Activated naive CD4-positive, alpha-beta T cell (primary cell): ENCODE measurements at places on chromosomes 6 and 20.

DNA sequence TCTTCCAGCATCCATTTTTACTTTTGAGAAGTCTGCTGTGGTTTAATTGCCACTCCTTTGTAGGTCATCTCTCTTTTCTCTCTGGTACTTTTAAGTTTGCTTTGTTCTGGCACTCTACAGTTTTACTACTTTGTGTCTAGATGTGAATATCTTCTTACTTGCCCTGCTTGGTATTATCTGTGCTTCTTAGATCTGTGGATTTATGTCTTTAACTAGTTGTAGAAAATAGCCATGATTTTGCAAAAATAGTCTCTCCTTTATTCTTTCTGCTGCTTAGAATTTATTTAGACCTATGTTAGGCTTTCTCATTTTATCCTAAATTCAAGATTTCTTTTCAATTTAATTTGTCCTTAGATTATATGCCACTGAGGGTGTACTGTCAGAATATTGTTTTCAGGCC is 5.2 kb upstream of the MAK start:
- no peak for DNase-seq

GRCh38 chr20:54772893-54773642 is 297.7 kb downstream of the DOK5 start:
- no peak for DNase-seq

DNA sequence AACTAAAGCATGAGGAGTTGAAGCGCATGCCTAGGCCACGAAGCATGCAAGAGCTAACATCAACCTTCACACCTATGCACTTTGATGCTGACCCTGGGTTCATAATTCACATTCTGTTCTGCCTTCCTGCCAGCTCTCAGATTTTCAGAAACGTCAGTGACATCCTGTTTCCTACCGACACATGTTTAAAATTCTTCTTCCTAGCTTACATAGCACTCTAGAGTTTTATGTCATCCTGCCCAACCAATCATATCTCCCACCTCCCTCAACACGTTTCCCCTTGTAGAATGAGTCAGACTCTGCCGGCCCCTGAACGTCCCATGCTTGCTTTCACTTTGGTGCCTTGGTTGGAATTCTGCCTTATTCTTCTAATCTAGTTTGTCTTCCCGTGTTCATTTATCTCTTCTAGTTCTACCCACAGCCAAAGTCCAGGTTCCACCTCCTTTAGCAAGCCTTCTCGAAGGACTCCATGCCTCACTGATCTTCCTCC is 97.2 kb upstream of the MAP7 start:
- no peak for DNase-seq

- no peak for DNase-seq
Observed at GRCh38 chr6:149480502-149481280, 4.1 kb downstream of the ZC3H12D start.

DNA sequence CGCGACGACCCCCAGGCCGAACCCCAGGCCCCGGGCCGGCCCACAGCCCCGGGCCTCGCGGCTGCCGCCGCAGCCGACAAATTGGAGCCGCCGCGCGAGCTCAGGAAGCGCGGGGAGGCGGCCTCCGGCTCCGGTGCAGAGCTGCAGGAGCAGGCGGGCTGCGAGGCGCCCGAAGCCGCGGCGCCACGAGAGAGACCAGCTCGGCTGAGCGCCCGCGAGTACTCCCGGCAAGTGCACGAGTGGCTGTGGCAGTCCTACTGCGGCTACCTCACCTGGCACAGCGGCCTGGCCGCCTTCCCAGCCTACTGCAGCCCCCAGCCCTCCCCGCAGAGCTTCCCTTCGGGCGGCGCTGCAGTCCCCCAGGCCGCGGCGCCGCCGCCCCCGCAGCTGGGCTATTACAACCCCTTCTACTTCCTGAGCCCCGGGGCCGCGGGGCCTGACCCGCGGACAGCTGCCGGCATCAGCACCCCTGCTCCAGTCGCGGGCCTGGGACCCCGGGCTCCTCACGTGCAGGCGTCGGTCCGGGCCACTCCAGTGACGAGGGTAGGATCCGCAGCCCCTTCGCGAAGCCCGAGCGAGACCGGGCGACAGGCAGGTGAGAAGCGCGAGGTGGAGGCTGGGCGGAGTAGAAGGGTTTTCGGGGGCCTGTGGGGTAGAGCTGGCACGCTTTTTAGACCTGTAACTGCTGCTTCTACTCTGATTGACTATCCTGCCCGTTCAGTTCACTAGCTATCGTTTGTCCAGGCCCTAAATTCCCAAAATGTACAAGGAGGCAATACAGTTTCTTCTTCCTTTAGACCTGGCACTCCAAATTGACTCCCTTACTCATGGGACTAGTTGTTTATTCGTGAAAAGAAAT is 654 bp downstream of the FAM8A1 start:
- peak; percentile 58 for DNase-seq

DNA sequence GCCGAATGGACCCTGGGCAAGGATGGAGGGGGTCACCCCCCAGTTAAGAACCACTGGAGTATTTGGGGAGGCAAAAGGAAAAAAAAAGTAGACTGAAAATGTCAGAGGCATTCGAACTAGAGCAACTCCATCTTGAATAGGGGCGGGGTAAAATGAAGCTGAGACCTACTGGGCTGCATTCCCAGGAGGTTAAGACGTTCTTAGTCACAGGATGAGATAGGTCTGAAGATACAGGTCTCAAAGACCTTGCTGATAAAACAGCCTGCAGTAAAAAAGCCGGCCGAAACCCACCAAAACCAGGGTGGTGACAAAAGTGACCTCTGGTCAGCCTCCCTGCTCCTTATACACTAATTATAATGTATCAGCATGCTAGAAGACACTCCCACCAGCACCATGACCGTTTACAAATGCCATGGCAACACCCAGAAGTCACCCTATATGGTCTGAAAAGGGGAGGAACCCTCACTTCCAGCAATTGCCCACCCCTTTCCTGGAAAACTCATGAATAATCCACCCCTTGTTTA is 70.4 kb upstream of the KCNG1 start:
- DNase-seq, result no peak

- DNase-seq, result no peak
Observed at GRCh38 chr20:59733351-59733750, 129.0 kb downstream of the PHACTR3 start.

DNA sequence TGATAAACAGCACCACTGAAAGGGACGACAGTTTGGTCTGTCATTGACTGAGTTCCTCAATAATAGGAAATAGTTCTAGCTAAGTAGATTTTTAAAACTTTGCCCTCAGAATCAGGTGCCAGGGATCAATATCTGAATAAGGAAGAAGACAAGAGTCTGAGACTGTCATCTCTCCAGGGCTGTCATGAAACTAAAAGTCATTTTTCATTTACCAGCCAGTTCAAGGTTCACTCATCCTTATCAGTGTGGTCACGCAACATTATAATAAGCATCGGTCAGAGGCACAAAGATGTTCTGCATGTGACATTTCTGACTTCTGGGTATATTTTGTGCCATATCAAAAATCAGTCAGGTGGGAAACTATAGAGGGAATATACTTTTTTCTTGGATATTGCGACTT is 52.5 kb upstream of the E2F3 start:
- DNase-seq, result no peak

- DNase-seq, result no peak
Observed at GRCh38 chr20:5844063-5844681, 94.0 kb downstream of the SHLD1 start.

DNA sequence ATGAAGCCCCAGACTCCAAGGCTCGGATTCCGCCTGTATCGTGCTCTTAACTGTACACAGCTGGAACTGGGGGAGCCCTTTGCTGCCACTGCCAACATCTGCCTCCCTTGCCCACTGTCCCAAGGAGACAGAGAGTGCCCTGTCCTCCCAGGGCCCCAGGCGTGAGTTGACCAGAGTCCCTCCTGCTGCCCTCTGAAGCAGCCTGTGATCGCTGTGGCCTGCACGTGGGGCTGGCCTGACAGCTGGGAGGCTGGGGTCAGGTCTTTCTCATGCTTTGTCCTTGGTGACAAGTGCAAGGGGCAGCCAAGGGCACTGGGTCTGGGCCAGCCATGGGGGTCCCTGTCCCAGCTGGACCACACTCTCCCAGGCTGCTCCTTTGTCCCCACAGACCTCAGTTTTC is 44.3 kb downstream of the KIAA1755 start:
- DNase-seq, result no peak

- no peak for DNase-seq
Observed at GRCh38 chr6:22829070-22829469, 259.7 kb downstream of the HDGFL1 start.

- no peak for DNase-seq
Observed at GRCh38 chr6:118400582-118400981, 147.5 kb upstream of the PLN start.

- DNase-seq, result no peak
Observed at GRCh38 chr6:163659803-163660202, 245.3 kb downstream of the QKI start.

DNA sequence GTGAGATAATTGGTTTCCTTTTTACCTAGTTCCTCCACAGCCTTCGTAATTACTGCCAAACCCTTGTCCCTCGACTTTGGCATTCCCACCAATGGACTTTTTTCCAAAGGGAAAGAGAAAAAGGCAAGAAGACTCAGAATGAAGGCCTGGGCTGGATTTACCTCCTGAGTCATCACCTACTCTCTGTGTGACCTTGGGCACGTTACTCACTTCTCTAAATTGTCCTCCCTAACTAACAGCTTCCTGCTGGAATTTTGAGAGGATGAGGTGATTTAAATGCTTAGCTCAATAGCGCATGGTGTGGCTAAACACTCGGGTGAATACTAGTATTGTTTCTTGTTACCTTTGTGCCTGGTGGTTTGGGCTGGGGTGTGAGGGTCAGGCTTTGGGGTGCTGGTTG is 146.6 kb downstream of the DHX35 start:
- DNase-seq, result no peak
